ENCODE measurements at places on chromosomes 13 and 19. TPM values are rescaled to one million over a fixed set of nuclear protein-coding genes. Genes with fewer than 3 reads are reported as not detected.

Gene LIM2
- total RNA-seq: not detected

Gene ADGRL1
- total RNA-seq: 35.9 TPM

Gene ZNF93
- total RNA-seq: 3.9 TPM

Gene RNF225
- total RNA-seq: 0.26 TPM

Gene CEACAM21
- 12.2 TPM for total RNA-seq

Gene FRY
- 68.1 TPM for total RNA-seq

Gene F2RL3
- total RNA-seq: 76.8 TPM

Gene ZNF418
- total RNA-seq: 20.8 TPM

Gene PTGIR
- 13.2 TPM for total RNA-seq

Gene AMER2
- total RNA-seq: 2.0 TPM

Gene C19orf81
- total RNA-seq: not detected

Gene ADGRE2
- 25.7 TPM for total RNA-seq

Gene CYP2A6
- total RNA-seq: 1.7 TPM

Gene KCNN1
- not detected for total RNA-seq

Gene C3
- 1,612 TPM for total RNA-seq

Gene LRG1
- 15.7 TPM for total RNA-seq

Gene ARHGAP33
- total RNA-seq: 16.6 TPM

Gene CRX
- not detected for total RNA-seq

Gene LRRC8E
- total RNA-seq: 5.9 TPM

Gene CHERP
- total RNA-seq: 26.5 TPM

Gene HSD17B14
- total RNA-seq: 12.8 TPM

Gene ZNF284
- total RNA-seq: 4.1 TPM

Gene SELENOV
- total RNA-seq: not detected

Gene ZNF444
- 55.5 TPM for total RNA-seq

Gene OVOL3
- not detected for total RNA-seq

Gene MEGF8
- total RNA-seq: 14.5 TPM

Gene CYP4F8
- total RNA-seq: not detected

Gene PSG11
- not detected for total RNA-seq

Gene KLK15
- not detected for total RNA-seq

Gene ACP7
- total RNA-seq: not detected

Gene SLAIN1
- total RNA-seq: 44.7 TPM

Gene ESD
- total RNA-seq: 78.9 TPM

Gene SYCN
- total RNA-seq: not detected

Gene SIGLEC8
- total RNA-seq: 0.34 TPM

Gene IQCN
- 5.5 TPM for total RNA-seq

Gene GDF15
- 49.7 TPM for total RNA-seq

Gene NRTN
- 0.23 TPM for total RNA-seq

Gene INTS6
- total RNA-seq: 57.7 TPM

Gene PTH2
- not detected for total RNA-seq

Gene PAF1
- total RNA-seq: 24.8 TPM

Gene GIPR
- total RNA-seq: 4.7 TPM

Gene ZSCAN5C
- total RNA-seq: not detected

Gene HOOK2
- 46.9 TPM for total RNA-seq

Gene C19orf67
- total RNA-seq: 0.37 TPM

Gene ZNF132
- total RNA-seq: 4.4 TPM

All from lung (tissue), 17 donors.